ENCODE measurements at places on chromosomes 5 and 9.

- no peak for DNase-seq
Measured at GRCh38 chr9:2154731-2155130, 139.6 kb downstream of the SMARCA2 start.

- DNase-seq, result no peak
Measured at GRCh38 chr5:122844136-122844909, 1.1 kb upstream of the SNX24 start.

DNA sequence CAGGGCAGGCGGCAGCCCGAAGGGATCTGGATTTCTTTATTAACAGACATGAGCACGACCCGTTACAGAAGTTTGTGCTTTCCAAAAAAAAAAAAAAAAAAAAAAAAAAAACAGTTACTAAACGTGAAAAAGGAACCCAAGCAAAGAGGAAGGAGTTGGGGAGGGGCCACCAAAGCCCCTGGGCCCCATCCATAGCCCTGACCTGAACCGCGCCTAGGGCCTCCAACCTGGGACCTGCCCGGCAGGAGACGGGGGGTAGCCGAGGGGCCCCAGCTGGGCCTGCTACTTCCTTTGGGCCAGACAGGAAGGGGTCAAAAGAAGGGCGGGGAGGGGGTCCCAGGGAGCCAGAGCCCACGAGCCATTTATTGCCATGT, 10.0 kb downstream of the PRR7 start:
- DNase-seq, result no peak

- DNase-seq, result no peak
Measured at GRCh38 chr5:112036206-112036605, 279.2 kb upstream of the NREP start.

GRCh38 chr9:106771608-106772007, 91.4 kb upstream of the ZNF462 start:
- DNase-seq, result no peak

GRCh38 chr5:109532773-109533364, 123.1 kb upstream of the PJA2 start:
- DNase-seq, result no peak

DNA sequence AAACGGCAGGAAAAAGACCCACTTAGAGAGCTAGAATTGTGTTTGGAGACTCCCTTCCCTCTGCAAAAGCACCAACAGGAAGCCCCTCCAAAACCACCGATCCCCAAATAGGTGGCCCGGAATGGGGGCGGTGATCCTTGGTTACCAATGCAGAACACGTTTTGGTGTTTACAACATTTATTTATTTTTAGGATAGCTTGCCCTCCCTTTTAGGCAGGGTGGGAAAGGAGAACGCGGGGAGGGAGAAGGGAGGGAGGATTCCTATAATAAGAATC, 579 bp upstream of the NTRK2 start:
- DNase-seq, result no peak

- no peak for DNase-seq
Measured at GRCh38 chr9:4339836-4340560, 40.1 kb upstream of the GLIS3 start.

GRCh38 chr9:4666042-4666699, at the start of gene SPATA6L:
Gene SPATA6L (minus strand): TSS chr9:4666480. CDS start chr9:4666250, 230 bp downstream.
- DNase-seq, result no peak

DNA sequence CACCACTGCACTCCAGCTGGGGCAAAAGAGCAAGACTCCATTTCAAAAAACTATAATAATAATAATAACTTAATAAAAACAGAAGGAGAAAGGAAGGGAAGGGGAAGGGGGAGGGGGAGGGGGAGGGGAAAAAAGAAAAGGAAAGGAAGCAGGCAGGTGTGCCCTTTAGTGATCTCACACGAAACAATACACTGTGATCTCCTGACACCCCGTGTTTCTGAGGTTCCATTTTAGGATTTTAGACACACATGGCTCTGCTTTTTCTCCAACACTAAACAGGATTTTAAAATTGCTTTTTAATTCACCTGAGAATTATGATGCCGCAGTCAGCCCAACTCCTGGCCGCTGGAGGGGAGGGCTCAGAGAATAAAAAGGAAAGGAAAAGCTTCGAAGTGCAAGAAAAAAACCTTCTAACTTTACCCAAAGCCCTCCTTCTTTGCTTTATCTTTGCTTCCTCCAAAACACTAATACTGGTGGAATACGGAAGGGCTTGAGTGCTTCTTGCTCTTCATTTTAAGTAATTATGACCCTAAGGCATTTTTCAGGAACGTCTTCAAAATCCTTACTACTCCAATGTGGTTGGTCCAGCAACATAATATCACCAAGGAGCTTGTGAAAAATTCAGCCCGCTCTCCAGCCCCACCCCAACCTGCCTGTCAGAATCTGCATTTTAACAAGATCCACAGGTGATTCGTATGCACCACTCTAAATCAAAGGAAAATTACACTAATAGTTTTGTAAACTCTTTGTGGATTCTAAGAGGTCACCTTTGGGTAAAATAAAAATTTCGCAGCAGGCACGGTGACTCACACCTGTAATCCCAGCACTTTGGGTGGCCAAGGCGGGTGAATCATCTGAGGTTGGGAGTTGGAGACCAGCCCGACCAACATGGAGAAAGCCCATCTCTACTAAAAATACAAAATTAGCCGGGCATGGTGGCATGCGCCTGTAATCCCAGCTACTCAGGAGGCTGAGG, 66.0 kb downstream of the MYO10 start:
- no peak for DNase-seq

- DNase-seq, result no peak
Measured at GRCh38 chr9:80649001-80649420, 1040.3 kb downstream of the TLE1 start.

GRCh38 chr9:128145536-128145935, 3.7 kb upstream of the LCN2 start:
- no peak for DNase-seq

GRCh38 chr5:115979201-115980041, 17.1 kb downstream of the LVRN start:
- DNase-seq, result no peak

- DNase-seq, result no peak
Measured at GRCh38 chr5:178460174-178460573, 130.0 kb downstream of the COL23A1 start.

- DNase-seq, result no peak
Measured at GRCh38 chr9:4572184-4572826, 82.0 kb downstream of the SLC1A1 start.

- no peak for DNase-seq
Measured at GRCh38 chr5:40220260-40220659, 459.5 kb upstream of the PTGER4 start.

DNA sequence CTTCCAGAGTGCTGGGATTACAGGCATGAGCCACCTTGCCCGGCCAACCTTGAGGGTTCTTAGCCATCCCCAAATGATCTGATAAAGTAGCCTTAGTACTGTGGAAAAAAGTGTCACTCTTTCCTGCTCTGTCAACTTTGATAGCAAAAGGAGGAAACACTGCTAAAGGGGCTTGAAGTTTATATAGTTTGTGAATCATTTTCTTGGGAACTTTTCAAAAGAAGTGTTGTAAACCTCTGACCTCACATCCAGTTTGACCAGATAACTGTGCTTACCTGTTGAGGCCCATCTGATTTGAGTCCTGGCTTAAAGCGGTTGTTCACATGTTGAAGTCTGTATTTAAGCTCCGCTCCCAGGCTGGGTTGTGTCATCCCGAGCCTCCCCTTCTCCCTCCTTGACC, 303.3 kb downstream of the DOCK8 start:
- no peak for DNase-seq

GRCh38 chr9:17930071-17930470, 351.2 kb downstream of the SH3GL2 start:
- DNase-seq, result no peak

DNA sequence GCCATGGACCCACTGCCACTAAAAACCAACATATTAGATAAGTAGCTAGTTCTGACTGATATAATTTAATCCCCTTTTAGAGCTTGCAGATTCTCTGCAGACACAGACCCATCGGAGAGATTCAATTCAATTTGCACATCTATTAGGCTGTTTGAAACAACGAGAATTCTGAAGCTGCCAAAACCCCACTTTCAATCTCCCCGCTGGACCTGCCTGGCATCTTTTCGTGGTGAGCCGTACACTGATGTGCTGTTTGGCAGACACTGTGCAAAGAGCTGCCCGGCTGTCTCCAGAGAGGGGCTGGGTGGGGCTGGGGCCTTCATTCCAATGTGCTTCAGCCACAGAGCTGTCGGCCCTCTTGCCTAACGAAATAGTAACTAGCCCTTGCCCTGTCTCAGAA, 42.1 kb upstream of the FAM240B start:
- no peak for DNase-seq

- no peak for DNase-seq
Measured at GRCh38 chr5:152125661-152126205, 201.1 kb upstream of the GLRA1 start.

DNA sequence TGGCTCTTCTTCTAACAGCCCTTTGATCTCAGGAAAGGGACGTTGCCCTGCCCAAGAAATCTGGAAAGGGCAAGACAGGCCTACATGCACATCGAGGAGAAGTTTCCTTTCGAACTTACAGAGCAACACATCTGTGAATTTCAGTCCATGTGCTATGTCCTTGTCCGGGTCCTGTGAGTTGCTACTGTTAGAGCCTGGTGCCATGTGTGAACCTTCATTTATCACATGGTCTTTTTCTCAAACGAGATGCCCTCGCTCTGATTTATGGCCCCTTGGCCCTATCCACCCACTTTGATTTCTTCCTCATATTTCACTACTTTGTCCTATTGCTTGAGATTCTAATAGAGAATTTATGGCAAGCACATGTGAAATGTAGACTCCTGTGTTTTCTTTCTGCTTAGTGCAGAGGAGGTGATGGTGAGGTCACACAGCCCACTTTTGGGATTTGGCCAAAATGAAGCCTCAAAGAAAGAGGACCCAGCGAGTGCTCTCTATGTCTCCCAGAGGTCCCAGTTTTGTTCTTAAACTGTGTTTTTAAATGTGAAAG, 153.1 kb downstream of the SNCAIP start:
- no peak for DNase-seq

- no peak for DNase-seq
Measured at GRCh38 chr5:164422400-164422799, 917.0 kb downstream of the MAT2B start.

DNA sequence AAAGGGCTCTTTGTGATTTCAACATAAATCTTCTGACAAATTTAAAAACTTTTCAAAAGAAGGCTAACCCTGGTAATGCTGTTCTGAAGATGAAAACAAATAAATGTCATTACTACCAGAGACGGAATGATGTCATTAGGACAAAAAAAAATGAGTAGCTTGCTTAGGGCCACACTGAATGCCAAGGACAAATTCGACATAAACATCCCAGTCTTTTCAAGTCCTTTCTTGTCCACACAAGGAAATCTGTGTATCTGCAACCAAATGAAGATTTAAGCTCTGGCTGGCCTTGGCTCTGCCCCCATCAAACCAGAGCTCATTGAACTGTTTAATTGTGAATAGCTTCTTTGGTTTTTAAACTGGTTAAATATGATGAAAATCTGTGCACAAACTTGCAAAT, 592.7 kb downstream of the TLE1 start:
- no peak for DNase-seq

- DNase-seq, result no peak
Measured at GRCh38 chr9:32863291-32863690, 80.0 kb downstream of the TMEM215 start.

DNA sequence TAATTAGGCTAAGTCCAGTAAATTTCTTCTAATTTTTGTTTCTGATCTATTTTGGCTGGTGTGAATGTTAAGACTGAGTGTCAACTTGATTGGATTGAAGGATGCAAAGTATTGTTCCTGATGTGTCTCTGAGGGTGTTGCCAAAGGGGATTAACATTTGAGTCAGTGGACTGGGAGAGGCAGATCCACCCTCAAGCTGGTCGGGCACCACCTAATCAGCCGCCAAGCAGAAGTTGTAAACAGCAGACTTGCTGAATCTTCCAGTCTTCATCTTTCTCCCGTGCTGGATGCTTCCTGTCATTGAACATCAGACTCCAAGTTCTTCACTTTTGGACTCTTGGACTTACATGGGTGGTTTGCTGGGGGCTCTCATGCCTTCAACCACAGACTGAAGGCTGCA, 21.4 kb upstream of the MLLT3 start:
- DNase-seq, result no peak

GRCh38 chr9:116174347-116174746, 20.8 kb downstream of the PAPPA start:
- DNase-seq, result no peak

GRCh38 chr5:39661026-39661779, 236.4 kb upstream of the DAB2 start:
- DNase-seq, result no peak

DNA sequence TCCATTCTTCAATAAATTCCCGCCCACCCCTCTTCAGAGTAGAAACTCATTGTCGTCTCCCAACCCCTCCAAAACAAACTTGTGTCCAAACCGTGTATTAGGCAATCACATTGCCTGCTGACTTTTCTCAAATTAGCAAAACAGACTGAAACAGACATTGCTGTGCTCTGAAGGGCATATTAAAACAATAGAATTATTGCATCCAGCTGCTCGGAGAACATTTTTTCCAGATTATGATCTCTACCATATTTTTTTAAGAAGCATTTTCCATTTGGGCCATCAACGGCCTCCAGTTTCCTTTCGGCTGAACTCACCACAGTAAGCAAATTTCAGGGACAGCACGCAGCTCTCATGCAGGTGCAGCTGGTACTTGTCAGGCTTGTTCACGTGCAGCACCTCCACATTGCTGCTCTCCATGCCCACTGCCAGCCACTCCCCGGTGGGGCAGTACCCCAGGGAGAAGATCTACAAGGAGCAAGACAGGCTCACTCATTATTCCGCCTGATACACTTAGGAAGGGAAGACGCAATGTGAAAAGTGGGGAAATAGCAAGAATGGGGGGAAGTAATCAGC, 104.1 kb downstream of the TLE1 start:
- DNase-seq, result no peak

GRCh38 chr9:74940600-74940999, 12.1 kb downstream of the C9orf40 start:
- DNase-seq, result no peak

DNA sequence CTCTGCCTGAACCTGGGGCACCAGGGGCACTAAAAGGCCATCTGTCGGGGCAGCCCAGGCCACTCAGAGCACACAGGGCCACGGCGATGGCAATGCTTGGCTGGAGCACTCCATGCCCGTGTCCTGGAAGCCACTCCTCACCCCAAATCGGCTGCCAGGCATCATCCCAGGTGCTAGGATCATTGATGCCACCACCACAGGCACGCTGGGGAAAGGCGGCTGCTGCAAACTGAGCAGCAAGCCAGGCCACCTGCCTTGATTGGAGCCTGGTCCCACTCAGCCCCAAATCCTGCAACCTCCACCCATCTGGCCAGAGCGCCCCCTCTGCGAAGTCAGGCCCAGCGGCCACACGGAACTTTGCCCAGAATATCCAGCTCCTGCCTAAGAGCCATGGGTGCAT, 67.8 kb downstream of the DEPDC1B start:
- no peak for DNase-seq

- no peak for DNase-seq
Measured at GRCh38 chr5:134724872-134725271, 13.5 kb upstream of the CAMLG start.

- no peak for DNase-seq
Measured at GRCh38 chr5:30502277-30502676, 691.2 kb upstream of the CDH6 start.

GRCh38 chr9:95018099-95018936, 291.8 kb downstream of the AOPEP start:
- DNase-seq, result no peak
